Epithelial cell of prostate (primary cell): ENCODE measurements at places on chromosomes 2 and 18.

GRCh38 chr2:194854941-194855340 lies 802.1 kb upstream of the SLC39A10 start:
- DNase-seq, result no peak

DNA sequence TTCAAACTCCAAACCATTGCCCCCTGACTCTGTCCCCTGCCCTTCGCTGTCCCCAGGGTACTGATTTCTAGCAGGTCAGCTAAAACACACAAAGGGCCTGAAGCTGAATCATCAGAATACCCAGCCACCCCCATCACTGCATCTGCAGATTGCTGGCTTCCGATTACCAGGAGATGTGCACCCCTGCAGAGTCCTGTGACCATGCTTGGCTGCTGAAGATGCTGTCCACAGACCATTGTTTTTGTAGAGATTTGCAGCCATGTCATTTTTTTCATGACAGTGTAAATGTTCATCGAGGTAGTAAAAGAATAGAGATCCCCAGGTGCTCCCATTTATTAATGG lies 463.3 kb downstream of the STK39 start:
- no peak for DNase-seq

DNA sequence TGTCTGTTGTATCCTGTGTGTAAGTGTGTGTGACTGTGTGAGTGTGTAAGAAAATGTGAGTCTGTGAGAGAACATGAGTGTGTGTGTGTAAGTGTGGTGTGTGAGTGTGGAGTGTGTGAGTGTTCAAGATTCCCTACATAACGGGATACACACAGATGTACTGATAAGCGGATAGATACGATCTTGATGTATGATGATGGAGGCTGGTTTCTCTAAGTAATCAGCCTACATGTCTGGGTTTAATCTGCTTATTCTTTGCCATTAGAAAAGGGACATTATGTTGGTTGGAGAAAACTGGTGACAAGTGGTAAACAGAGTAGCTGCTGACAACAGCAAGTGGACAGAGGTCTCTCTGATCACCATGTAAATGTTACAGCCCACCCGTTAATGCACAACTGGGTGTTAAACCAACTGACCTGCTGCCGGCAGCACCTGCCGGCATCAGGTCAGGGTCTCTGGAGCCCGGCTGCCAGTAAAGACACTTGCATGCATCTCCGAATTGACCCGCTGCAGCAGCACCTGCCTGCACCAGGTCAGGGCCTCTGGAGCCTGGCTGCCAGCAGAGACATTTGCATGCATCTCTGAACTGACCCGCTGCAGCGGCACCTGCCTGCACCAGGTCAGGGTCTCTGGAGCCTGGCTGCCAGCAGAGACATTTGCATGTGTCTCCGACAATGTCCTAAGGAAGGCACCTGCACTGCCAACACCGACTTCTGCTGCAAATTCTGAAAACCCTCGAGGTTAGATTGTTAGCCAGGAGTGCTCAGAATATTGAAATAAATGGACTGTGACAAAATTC lies 87.5 kb downstream of the MBP start:
- no peak for DNase-seq

- DNase-seq, result no peak
These were observed 122.6 kb downstream of the CABLES1 start for GRCh38 chr18:23257686-23258565.

GRCh38 chr2:67075530-67076238 lies 321.4 kb upstream of the ETAA1 start:
- DNase-seq, result no peak

- DNase-seq, result no peak
These were observed 41.8 kb upstream of the CDC42EP3 start for GRCh38 chr2:37713258-37713700.

DNA sequence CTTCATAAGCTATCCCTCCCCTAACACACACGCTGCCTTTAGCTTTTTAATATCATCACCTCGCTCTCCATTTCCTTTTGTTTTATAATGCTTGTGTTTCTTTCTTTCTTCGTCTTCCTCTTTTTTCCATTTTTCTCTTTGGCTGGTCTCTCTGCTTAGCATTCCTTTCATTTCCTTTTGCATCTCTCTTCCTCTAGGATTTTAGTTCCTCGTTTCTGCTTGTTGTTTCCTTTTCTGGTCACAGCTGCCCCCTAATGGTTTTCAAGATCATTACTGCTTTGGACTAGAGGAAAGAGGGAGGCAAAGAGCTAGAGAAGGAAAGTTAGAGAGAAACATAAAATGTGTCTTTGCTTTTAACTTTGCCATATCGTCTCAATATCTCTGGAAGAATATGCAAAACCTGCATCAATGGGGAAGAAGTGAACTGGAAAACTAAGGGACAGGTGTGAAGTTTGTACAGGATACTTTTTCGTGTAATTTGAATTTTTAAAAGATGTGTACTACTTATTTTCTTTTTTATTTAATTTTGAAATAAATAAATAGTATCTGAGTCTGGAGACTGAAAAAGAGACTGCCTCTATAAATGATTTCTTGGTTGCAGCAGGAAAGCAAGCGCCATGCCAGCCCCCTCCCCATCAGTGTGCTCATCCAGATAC lies 6.3 kb upstream of the NRP2 start:
- no peak for DNase-seq

DNA sequence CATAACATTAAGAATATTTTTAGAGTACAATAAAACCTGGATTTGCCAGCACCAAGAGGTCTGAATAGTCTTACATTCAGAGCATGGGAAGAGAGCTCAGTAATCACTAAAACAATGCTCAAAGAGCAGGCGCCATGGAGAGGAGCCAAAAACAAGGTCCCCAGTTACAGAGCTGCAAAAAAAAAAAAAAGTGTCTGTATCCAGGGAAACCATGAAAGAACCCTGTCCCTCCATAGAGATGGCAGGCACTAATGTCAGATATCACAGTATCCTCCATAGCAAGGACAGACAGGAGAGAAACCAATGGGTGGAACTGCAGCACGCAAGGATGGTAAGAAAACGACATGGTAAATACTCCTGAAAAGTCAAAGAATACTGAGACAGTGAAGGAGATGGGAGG lies 19.5 kb downstream of the FBXO15 start:
- no peak for DNase-seq

DNA sequence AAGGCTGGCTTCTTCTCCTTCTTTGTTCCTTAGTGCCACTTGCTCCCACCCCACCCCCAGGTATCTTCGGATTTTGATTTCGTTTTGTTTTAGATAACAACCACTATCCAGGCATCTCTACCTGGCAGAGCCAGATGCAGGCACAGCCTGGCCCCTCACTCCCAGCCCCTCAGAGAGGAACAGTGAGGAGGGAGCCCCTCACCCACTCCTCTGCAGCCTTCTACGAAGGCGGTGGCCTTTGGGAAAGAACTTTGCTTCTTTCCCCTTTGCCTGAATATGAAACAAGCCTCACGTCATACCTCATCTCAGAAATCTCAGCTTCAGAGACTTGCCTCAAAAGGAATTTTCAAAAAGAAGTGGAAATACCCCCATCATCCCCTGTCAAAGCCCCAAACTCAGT lies 6.3 kb upstream of the CYP26B1 start:
- DNase-seq, result no peak

GRCh38 chr2:134189009-134189720 lies 64.7 kb upstream of the MGAT5 start:
- DNase-seq, result peak; percentile 95

DNA sequence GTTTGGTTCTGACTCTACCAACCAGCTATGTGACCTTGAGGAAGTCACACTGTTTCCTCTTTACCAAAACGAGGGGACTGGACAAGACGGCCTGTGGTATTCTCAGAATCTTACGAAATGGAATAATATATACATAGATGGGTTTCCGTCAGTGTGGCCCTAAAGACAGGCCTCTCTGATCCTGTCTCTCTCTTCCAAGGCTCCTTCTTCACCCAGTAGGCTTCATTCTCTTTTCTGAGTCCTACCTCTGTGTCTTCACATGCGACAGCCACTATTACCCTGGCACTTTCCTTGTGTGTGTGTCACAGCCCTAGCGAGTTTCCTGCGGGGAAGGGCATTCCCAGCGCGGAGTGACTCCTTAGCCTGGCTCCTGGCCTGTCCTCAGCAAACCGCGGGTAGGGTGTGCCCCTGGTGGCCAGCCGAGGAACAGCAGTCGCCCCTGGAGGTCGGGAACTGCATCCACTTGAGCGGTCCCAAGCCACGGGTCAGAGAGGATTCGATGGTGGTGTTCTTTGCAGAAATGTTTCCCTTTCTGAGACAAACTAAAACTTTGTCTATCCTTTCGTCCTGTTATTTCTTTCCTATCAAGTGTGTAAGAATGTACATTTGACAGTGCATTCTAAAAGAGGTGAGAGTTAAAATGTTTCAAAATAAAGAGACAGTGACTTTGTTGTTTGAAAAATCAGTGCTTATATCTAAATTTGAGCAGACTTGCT lies 63.3 kb downstream of the RAB31 start:
- no peak for DNase-seq

DNA sequence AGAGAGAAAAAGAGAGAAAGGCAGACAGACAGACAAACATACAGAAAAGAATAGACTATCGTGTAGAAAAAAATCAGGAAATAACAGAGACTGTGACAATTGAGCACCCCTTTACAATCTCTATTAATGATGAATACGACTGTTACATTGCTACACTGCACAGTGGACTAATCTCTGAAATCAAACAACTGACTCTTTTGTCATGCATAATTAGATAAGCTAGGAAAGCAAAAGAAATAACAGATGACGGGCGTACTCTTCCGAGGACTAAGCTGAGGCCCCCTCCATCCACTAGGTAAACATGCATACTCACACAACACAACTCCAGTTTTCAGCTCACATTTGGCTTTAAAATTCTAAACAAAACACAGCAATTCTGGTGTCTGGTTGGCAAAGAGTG lies 267.0 kb downstream of the NOL4 start:
- no peak for DNase-seq

DNA sequence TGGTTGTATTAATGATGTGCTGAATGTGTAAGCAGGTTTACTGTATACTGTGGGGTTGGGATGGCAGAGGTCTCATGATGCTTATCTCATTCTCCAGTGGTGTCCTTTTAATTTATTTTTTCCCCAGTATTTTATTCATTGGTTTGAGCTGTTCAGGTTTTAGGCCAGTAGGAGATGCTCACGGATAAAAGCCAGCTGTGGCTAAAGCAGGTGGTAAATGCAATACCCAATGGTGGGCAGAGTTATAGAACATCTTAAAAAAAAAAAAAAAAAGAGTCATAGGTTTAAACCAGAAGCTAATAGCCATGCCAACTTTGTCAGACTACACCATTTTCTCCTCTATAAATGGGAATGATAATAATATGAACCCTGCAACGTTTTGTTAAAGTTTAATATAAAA lies 57.8 kb upstream of the NEUROD1 start:
- no peak for DNase-seq

DNA sequence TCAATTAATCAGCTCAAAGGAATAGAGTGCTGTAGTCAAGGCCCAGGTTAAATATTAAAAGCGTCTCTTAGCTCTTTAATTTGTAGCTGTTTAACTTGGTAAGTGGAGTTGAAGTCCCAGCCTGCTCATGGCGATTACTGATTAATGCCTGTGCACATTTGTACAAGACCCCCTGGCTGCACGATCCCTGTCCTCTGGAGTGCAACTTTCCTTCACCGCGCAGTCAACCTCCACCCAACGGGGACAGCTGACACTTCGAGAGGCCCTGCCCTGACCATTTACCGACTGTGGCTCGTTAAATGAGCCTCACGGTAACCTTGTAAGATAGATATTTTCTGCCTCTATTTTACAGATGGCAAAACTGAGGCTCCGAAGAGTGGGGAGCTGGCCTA lies 5.5 kb upstream of the CYS1 start:
- no peak for DNase-seq

DNA sequence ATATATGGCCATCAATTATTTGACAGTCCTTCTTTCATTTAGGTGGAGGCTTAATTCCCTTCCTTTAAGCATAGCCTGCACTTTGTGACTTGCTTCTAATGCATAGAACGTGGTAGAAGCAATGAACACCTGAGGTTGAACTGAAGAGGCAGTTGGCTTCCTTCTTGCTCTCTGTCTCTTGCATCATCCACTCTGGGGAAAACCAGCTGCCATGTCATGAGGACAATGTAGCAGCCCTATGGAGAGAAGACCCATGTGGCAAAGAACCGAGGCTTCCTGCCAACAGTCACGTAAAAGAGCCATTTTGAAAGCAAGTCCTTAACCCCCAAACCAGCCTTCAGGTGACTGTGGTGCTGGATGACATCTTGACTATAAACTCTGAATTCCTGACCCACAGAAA lies 46.8 kb downstream of the ATOH8 start:
- no peak for DNase-seq

- peak; percentile 27 for DNase-seq
These were observed 115.0 kb downstream of the CERS6 start for GRCh38 chr2:168571061-168571460.

GRCh38 chr2:205959521-205959920 lies 126.5 kb downstream of the INO80D start:
- no peak for DNase-seq

GRCh38 chr18:37845498-37845897 lies 279.9 kb upstream of the CELF4 start:
- DNase-seq, result no peak

DNA sequence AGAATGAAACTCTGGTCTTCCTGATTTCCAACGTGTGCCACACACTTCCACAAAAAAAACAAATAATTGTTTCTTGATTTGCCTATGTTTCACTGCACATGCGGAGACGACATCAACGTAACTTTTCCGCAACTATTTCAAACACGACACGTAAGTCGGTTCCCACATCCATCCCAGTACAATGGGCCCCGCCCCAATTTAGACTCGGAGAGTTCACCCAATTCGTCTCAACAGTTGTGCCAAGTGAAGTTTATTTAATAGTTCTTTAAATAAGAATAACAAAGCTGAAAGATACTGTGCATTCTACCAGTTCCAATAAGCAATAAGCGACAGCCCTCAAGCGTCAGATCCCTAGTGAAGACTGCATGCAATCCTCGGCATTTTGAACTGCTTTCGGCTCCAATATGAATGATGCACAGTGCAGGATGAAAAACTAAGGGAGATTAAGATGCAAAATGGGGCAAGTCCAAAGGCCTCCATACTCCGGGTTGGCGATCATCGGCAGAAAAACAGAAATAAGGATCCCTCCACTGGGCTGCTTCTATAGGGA lies 664 bp downstream of the CCT4 start:
- DNase-seq, result no peak

- DNase-seq, result peak; percentile 95
These were observed 28.8 kb downstream of the STEAP3 start for GRCh38 chr2:119252186-119253113.

DNA sequence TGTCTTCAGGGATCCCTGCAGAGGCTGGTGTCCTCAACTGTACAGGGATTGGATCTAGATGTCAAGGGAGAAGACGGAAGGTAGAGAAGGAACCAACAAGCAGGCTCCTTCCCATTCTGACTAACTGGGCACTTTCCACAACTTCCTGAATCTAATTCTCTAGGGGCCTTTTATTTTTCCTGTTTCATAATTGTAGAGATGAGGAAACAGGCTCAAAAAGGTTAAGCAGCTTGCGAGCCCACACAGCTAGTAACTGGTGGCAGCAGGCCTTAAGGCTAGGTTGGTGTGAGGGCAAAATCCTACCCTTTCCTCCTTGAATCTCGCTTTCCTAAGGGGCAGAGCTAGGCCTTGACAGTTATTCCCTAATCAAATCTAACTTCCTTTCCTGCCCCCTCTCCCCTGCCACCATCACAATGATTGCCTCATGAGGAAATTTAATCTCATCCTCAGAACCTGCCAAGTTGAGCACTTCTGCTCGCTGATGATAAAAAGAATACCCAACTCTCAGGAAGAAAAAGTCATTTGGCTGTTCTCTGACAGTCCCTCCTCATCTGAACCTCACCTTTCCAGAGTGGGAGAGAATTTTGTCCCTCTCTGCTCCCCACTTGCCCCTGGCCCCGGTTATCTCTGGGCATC lies 35.7 kb upstream of the POLE4 start:
- no peak for DNase-seq
